ENCODE measurements at places on chromosomes 4 and X.

DNA sequence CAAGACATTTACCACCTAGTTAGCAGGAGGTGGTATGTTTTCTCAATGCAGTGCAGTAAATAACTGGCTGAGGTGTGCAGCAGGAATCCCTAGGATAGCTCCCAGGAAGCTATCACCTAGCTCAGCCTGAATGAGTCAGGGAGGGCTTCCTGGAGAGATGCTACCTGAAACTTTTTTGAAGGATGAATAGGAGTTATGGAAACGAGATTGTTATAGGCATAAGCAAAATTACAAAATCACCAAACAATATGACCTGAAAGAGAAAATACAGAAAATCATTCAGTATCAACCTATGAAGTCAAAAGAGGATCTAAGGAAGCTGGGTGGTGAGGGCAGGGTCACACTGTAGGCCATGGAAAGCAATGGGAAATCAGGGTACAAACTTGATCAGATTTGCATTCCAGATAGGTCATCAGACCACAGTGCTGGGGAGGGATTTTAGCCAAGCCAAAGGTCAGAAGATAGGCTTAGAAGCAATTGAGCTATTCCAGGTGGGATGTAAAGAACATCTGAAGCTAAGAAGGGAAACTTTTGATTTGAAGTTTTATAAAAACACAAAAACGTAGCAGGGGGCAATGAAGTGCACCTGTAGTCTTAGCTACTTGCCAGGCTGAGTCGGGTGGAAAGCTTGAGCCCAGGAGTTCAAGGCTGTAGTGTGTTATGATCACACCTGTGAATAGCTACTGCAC is 11.3 kb downstream of the AREG start:
- DNase-seq: no peak

DNA sequence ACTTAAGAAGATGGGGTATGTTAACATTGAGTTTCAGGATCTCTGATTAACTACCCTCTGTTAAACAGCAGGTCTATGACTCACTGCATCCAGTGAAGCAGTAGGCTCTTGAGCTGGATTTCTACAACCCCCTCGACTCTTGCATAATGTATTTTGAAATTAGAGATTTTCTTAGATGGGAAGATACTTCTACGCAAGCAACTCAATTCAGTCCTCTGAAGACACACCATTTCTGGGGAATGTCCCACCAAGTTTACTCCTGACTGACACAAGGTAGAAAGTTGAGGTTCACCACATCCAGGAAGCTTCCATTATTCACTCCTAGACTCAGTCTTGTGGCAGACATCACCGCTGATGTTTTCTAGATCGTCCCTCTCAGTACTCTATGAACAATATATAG is 12.9 kb downstream of the PALLD start:
- no peak for DNase-seq

- no peak for DNase-seq
Observed at GRCh38 chr4:142574306-142574705, 271.8 kb downstream of the INPP4B start.

GRCh38 chrX:102067966-102068723 is 57.3 kb upstream of the TCEAL2 start:
- DNase-seq: no peak

- DNase-seq: no peak
Observed at GRCh38 chrX:153864561-153865320, 21.2 kb downstream of the L1CAM start.

GRCh38 chrX:153620576-153620975 is 21.6 kb upstream of the CCNQ start:
- no peak for DNase-seq
